ENCODE measurements at places on chromosomes 11 and 22.

GRCh38 chr11:120335908-120336640 is at the start of gene ARHGEF12:
TSS of gene ARHGEF12 (plus strand) at chr11:120336413. CDS start at chr11:120337244, 831 bp downstream.
- peak; percentile 76 for DNase-seq

DNA sequence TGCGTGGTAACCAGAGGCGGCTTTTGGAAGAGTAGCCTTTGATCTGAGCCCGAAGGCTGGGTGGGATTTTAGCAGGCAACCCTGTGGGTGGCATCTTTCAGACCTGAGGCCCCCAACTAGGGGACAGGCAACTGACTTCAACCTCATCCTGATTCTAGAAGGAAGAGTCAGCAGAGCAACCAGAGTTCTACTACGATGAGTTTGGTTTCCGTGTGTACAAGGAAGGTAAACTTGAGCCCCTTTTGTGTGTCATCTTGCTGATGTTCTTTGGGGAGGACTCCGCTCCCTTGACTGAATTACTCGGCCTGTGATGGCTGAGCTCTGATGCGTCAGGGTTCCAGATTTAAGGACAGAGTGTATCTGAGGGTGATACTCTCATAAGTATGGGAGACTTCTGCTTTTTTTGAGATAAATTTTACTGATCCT is 31.6 kb downstream of the SGSM3 start:
- no peak for DNase-seq

GRCh38 chr22:42379966-42380537 is 52.2 kb downstream of the NFAM1 start:
- no peak for DNase-seq

DNA sequence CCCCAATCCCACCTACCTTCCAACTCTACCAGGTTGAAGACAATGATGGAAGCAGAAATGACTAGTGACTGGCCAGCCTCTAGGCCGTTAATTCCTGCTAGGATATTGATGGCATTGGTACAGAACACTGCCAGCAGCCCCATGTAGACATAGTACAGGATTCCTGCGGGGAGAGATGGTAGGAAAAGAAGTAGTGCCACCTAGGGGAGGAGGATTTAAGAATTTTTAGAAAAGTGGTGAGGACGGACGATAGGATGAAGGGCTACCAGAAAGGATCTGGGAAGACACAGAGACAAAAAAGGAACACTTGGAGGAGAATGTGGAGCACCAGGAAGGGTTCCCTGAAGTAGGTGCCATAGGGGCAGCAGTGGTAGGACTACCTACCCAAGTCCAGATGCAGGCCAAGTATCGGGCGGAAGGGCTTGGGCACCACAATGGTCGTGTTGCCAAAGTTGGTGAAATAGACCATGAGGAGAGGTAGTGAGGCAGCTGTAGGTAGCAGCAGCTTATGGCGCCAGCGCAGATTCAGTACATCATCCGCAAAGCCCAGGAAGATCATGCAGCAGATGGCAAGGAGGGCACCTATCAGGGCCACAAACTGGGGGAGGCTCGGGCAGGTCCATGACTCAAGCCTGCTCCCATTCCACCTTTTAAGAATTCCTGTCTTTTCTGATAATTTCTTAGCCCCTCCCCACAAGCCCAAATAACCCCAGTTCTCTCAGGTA is 1.2 kb downstream of the DPAGT1 start:
- DNase-seq = no peak

DNA sequence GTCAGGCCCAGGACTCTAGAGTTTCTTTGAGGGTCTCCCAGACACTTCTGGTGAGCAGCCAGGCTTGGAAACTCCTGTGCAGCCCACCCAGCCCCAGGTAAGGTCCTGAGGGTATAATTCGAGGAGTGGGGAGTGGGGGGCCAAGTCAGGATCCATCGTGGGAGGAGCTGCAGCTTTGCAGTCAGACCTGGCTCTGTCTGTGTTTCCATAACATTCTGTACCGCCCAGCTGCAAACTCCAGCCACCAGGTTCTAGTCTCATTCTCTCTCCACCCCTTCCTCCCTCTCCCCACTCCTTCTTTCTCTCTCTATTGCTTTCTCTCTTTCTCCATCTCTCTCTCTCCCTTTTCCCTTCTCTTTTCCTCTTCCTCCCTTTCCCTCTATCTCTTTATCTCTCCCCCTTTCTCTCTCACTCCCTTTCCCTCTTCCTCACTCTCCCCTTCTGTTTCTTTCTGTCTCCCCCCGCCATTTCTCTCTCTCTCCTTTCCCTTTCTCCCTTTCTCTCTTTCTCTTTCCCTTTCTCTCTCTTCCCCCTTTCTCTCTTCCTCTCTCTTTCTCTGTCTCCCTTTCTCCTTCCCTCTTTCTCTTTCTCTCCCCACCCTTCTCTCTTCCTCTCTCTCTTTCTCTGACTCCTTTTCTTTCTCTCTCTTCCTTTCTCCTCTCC is 127.2 kb downstream of the MN1 start:
- DNase-seq = no peak

DNA sequence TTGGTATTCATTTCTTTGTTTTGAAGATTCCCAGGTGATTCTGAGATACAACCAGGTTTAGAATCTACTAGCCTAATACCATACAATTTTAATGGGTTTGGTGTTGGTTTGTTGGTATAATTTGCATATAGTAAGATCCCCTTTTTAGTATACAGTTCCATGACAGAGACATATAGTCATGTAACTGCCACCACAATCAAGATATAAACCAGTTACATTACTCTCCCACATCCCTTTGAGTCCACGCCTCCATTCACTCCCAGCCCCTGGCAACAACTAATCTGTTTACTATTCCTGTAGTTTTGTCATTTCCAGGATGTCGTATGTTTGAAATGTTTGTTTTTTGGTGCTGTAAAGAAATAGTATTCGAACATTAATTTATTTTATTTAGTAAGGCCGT is 4.3 kb downstream of the ASRGL1 start:
- DNase-seq = no peak

DNA sequence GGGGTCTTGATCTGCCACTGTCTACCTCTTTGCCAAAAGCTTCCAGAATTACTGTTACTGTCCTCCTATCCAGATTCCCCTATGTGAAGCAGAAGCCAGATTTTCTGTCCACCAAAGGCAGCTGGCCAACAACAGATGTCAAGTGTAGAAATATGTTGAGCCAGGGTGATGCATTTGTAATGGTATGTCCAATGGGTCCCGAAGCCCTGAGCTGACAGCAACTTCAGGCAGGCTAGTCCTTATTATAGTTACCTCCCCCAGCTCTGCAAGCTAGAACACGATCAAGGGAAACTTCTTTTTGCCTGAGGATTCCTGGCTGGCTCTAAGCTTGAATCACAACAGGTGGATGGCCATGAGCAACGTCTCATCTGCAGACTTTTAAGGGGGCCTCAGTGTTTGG is 10.2 kb downstream of the PAMR1 start:
- no peak for DNase-seq

DNA sequence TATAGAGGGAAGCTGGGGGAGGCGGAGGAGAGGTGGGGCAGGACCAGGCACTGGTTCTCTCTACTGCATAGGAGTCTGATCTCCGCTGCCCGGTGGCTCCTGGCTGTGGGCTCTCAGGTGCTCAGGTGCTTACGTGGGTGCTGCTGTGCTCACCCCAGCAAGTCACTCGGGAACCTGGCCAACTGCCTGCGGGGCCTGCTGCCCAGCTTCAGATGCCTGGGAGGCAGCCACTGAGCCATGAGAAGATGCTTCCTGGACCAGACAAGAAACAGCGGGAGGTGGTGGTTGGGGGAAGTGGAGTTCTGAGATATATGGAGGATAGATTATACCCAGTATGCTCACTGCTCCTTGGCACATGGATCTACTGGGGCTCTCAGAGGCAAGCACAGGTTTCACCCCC is 1303.4 kb downstream of the TBC1D22A start:
- no peak for DNase-seq

Measured in activated T-cell treated with anti-CD3 and anti-CD28 coated beads for 24 hours (primary cell).